ENCODE measurements at places on chromosomes 11 and 22. TPM values are rescaled to one million over a fixed set of nuclear protein-coding genes. Genes with fewer than 3 reads are reported as not detected.

DNA sequence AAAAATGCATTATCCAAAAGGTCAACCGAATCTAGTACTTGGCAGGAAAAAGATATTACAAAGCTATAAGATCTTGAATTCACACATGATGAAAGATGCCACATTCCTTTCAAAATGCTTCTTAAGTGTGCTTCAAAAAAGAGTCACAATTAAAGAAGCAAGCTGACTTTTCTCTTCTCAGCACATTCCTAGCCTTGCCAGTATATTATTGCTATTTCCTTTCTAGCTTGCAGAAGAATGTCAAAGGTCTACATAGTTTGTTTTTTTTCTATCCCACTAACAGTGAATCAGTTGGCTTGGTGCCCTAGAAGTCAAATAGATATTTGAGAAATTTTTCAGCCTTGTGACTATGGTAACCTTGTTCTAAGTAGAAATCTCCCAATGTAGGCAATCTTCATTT lies 56.8 kb downstream of the GUCY1A2 start:
- no peak overlapping the region for H3K4me3 ChIP-seq
- H3K27me3 ChIP-seq = no peaks in the 10 kb centered on the region
- no peaks in the 10 kb centered on the region for H3K36me3 ChIP-seq
- DNase-seq = no peak
- no peaks in the 10 kb centered on the region for H3K4me1 ChIP-seq

Gene KRTAP5-9
- 0.41 TPM for polyA plus RNA-seq

Gene HBD
- polyA plus RNA-seq = not detected

DNA sequence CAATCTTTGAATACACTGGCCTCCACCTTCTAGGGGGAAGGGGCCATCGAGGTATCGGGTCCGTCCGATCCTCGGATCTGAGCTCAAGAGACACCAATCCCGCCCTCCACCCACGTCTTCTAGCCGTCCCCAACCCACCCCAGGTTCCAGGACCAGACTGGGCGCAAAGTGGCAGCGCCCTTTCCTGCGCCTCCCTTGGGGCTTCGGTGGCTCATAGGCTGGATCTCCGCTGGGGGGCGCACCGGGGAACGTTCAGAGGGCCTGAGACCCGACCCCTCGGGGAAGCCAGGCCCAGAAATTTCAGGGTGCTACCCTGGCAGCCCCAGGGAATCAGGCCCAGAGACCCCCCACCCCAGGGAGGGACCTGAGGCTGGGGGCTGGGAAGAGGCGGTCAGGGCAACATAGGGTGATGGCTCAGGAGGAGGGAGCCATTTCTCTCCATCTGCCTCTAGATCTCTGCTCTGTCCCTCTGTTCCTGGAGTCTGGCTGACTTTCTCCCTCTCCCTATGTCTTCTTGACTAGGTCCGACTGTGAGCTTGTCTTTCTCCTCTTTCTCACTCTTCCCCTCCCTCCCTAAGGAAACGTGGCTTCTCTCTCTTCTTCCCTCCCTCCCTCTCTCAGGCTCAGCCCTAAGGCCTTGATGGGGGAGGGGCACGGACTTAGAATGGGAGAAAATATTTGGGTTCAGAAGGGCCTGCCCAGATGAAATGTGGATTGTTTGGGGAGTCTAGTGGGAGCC lies 1.1 kb downstream of the CREB3L1 start:
- no peak overlapping the region for H3K4me3 ChIP-seq
- H3K27me3 ChIP-seq = no peaks in the 10 kb centered on the region
- no peaks in the 10 kb centered on the region for H3K36me3 ChIP-seq
- peak; percentile 60 for DNase-seq
- H3K27ac ChIP-seq = no peak overlapping the region
- no peaks in the 10 kb centered on the region for H3K4me1 ChIP-seq

Gene CFAP68
- 11.5 TPM for polyA plus RNA-seq

Gene LRRC56
- 0.25 TPM for polyA plus RNA-seq

DNA sequence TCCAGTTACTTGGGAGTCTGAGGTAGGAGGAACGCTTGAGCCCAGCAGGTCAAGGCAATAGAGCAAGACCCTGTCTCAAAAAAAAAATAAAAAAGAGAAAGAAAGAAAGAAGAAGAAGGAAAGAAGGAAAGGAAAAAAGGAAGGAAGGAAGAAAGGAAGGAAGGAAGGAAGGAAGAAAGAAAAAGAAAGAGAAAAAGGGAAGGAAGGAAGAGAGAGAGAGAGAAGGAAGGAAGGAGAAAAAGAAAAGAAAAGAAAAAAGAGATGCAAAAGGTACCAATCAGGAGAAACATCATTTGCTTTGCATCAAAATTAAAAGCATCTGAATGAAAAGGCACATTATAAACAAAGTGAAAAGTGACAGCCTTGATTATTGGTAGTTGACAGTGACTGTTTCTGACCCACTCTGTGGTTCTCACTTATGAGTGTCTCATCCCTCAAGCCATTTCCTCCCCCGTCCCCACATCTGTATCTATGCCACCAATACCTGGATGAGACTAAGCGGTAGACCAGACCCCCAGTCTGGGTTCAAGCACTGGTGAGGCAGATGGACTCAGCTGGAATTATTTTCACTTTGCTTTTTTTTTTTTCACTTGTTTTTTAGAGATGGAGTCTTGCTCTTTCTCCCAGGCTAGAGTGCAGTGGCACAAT lies 33.0 kb upstream of the XBP1 start:
- no peaks in the 10 kb centered on the region for H3K4me1 ChIP-seq
- H3K4me3 ChIP-seq = no peak overlapping the region
- no peak for DNase-seq
- no peaks in the 10 kb centered on the region for H3K27me3 ChIP-seq

- H3K36me3 ChIP-seq = no peaks in the 10 kb centered on the region
- no peak overlapping the region for H3K27ac ChIP-seq
- no peak overlapping the region for H3K4me3 ChIP-seq
- H3K4me1 ChIP-seq = peaks cover 4% of the 10 kb centered on the region
Measured at GRCh38 chr11:28727254-28727653, 619.1 kb downstream of the METTL15 start.
